ENCODE measurements at places on chromosomes 5 and 9. TPM values are rescaled to one million over a fixed set of nuclear protein-coding genes. Genes with fewer than 3 reads are reported as not detected.

DNA sequence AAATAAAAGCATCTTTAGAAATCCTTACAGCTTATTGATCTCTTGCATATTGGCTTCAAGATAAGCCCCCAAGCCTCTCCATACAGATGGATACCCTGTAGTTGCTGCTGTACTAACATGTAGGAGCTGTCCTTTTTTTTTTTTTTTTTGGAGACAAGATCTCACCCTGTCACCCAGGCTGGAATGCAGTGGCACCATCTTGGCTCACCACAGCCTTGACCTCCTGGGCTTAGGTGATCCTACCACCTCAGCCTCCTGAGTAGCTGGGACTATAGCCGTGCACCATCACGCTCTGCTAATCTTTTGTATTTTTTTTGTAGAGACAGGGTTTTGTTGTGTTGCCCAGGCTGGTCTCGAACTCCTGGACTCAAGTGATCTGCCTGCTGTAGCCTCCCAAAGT is 35.4 kb downstream of the SNX30 start:
- no peak overlapping the region for H3K4me3 ChIP-seq
- no peak for DNase-seq
- no peak overlapping the region for H3K27ac ChIP-seq
- no peaks in the 10 kb centered on the region for H3K27me3 ChIP-seq
- no peaks in the 10 kb centered on the region for H3K36me3 ChIP-seq

Gene DMRT3
- polyA plus RNA-seq = not detected

DNA sequence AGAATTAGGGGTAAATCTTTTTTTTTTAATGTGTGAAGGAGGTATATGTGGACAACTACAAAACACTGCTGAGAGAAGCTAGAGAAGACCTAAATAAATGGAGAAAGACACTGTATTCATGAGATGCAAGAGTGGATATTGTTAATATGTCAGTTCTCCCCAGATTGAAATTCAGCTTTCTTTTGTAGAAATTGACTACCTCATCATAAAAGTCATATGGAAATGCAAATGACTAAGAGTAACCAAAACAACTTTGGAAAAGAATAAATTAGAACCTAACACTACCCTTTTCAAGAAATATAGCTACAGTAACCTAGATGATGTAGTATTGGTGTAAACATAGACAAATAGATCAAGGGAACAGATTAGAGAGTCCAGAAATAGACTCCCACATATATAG is 400.7 kb downstream of the ADGRV1 start:
- H3K27me3 ChIP-seq = no peaks in the 10 kb centered on the region
- no peak overlapping the region for H3K27ac ChIP-seq
- no peaks in the 10 kb centered on the region for H3K4me1 ChIP-seq
- no peaks in the 10 kb centered on the region for H3K36me3 ChIP-seq

DNA sequence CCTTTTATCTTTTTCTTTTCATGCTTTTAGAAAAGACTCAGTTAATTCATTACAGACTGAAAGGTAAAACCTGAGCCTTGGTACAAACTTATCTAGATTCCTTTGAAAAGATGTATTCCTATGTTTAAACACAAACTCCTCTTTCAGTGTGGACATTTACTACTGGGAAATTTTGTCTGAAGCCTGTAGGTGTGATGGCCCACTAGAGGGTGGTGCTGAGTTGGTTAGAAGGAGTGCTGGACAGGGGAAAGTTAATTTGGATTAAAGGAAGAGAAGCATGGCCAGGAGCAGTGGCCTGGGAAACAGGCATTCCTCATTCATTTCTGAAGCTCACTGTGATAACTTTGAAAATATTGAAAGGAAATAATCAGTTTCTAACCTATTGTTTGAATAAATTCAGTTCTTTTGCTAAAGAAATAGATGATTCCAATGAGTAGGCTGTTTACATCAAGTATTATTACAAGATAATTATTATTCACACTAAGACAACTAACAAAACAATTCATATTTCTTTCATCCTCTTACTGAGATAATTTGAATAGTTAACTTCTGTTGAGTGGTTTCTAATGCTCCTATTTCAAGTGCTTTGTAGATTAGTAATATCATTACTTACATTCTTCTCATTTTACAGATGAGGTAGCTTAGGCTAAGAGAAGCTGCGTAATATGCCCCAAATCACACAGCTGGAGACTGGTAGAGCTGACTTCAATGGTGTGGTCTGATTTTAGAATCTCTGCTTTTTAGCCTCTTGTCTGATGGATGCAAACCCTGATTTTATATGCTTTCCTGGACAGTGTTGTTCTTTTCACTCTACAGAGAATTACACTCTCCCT is 150.9 kb downstream of the ADGRV1 start:
- H3K27ac ChIP-seq = no peak overlapping the region
- H3K27me3 ChIP-seq = no peaks in the 10 kb centered on the region
- no peak for DNase-seq
- H3K4me1 ChIP-seq = no peaks in the 10 kb centered on the region
- H3K36me3 ChIP-seq = no peaks in the 10 kb centered on the region

Gene PCDHA3
- not detected for polyA plus RNA-seq

Gene CYFIP2
- polyA plus RNA-seq = 516 TPM

GRCh38 chr9:113559834-113560800 is 96.6 kb downstream of the RGS3 start:
- no peak overlapping the region for H3K27ac ChIP-seq
- DNase-seq = no peak

All from CD4-positive, alpha-beta memory T cell (primary cell).